AG20443 (cell line): ENCODE measurements at places on chromosomes 12 and 14.

DNA sequence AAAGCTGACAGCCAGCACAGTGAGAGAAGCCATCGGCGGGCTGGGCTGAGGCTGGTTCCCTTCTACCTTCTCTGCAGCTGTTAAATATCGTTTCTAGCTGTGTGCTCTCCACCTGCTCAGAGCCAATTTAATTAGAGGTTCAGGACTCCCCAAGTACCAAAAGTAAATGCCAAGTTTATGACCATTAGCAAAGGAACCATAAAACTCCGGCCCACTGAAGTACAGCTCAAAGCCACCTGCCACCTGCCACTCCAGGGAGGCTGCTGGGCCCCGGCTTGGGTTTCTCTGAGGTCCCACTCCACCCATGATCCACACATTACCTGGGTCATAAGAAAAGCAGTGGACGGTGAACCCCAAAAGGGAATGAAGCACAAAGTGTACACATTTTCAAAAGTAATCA, 272.8 kb downstream of the KSR2 start:
- no peak for DNase-seq

DNA sequence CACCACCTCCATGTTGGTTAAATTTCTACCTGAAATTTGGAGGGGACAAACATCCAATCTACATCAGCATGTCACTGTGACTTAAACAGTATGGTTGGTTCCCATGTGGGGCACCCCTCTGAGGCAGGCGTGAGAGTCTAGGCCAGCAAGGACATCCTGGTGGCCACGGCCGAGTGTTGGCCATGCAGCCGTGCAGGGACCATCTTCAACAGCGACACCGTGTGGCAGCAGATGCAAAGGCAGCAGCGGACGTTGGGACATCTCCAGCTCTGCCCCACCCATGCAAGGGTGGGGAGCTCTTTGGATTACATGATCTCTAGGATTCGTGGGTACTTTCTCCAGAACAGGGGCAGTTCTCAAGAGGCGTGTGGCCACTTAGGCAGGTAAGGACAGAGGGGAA, 49.8 kb downstream of the NOC4L start:
- no peak for DNase-seq

- no peak for DNase-seq
Measured at GRCh38 chr14:89140326-89140725, 276.7 kb downstream of the FOXN3 start.

DNA sequence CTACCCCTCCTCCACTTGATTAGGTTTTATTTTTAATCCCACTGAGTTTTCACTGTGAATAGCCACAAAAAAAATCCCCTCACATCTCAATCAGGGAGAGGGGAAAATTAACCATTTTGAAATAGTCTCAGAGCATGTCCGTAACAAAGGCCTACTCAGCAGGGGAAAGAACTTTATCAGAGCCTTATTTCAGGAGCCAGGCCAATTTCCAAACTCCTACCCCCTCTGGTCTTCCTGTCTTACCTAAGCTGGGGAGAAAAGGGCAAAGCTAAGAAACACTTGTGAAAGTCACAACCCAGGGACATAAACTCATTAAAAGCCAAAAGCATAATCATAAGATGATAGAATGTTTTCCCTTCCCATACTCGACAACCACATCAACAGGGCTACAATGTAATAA, 260.3 kb upstream of the DIO3 start:
- no peak for DNase-seq

DNA sequence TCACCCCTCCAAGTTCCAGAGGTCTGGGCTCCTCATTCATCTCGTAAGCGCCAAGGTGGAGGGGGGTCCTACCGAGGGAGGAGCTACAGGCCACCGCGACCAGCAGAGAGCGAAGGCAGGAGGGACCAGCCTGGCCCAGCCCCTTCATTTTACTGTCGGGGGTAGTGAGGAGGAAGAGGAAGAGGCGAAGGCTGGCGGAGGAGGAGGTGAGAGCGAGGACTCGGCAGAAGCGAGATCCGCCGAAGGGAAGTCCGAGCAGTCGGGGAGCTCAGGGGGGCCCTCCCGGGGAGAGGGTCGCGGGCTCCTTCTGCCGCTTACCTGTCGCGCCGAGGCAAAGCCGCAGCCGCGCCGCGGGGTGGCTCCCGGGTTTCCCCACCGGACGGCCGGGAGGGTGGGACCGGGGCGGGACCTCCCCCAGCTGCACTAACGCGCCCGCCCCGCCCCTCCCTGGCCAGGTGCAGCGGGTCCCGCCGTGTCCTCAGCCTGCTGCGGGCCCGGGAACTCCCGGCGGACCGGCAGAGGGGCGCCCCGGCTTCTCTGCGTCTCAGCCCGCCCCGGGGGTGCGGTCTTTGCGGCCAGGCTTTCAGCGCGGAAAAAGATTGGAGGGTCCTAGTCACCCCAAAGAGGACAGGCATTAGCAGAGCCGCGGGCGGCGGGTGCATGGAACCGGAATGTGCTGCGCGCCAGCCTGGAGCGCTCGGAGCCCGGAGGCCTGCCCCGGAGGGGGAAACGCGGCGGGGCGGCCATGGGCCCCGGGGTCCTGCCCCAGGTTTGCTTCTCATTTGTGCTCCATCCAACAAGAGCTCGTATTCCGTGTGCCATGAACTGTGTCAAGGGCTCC, at the start of gene GALNT6:
TSS of gene GALNT6 (minus strand) at position 124 of the 841 bp plus-strand sequence. CDS start 11,625 bp downstream, outside the sequence.
- peak; percentile 54 for DNase-seq

DNA sequence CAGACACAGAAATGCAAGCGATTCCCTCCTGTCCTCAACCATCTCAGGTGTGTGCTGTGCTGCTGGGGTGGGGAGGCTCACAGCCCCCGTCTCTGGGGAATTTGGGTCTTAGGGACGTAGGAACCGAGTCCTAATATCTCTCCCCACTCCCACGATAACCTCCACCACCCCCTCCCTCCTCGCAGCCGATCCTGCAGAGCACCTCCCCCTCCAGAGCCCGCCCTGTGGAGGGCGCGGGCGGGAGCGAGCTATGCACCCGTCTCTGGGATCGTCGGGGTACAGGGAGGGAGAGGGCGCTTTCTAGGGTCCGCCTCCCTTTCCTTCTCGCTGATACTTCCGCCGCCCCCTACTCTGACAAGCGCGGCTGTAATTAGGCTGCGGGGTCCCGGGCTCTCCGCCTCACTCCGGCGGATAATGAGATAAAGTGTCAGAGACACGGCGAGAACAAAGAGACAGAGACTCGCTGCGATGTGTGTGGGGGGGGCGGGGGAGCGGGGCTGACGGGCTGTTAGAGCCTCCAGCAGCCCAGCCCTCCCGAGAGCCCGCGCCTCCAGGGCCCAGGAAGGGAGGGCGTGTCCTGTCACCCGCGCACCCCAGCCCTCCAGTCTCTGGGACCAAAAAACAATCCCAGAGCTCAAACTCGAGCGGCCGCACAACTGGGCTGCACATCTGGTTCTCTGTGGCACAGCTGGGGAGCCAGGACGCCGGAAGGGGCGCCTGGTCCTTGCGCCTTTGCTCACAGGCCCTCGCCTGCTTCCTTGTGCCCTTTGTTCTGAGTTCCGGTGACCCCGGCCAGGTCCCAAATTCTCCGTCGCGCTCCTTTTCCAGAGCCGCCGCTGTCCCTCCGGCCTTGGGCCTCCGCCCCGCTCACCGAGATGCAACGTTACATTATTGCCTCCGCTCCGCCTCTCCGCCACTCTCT, 8.7 kb downstream of the SHMT2 start:
- no peak for DNase-seq

- no peak for DNase-seq
Measured at GRCh38 chr14:50813544-50813863, 17.5 kb downstream of the NIN start.

DNA sequence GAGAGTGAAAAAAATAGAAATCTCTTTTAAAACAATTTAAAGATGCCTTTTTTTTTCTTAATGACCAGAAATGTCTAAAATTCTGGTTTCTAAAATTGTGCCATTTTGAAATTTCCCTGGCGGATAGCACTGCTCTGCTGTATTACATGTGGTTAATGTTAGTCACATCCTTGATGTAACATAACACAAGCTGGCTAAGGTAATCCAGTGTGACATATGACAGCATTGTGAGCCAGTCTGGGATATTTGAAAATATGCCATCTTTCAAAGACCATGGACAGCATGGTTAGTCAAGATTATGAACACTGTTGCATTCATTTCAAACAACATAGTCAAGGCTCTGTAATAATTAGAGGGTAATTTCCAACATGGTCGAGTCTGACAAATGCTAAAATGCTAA, 133.2 kb downstream of the ALX1 start:
- DNase-seq: no peak

- no peak for DNase-seq
Measured at GRCh38 chr12:108316176-108317086, 22.7 kb downstream of the CMKLR1 start.

DNA sequence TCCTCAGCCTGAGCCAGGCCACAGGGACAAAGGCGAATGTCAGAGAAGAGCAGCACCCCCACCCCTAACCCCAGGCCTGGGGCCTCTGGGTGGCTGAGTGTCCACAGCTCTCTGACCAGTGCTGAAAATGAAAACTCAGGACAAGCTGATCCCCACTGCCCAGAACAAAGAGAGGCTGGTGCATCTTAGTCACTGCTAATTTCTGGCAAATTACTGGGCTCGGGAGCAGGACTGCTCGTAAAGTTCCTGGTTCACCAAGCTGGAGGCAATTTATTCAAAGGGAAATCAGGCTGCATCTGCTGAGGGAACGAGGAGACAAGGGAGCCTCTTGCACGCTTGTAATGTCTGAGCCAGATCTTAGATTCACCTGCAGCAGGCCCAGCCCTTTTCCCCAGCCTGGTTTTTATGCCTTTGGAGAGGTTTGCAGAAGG, 43.2 kb downstream of the CALM1 start:
- DNase-seq: no peak

DNA sequence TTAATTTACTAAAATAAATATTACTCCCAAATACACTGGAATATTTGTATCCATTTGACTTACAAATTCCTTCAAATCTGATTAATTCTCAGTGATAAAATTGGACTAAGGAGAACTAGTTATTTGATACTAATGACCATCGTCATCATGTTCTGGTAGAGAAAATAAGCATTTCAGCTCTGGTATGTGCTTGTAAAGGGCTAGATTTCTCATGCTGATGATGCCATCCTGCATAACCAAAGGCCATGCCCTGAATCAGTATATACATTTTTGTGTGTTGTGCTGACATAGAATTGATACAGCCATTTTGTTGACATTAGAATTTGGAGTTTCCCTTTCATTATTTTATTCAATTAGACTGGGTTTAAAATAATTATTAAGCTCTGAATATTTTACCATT, 148.9 kb downstream of the PCNX1 start:
- no peak for DNase-seq

DNA sequence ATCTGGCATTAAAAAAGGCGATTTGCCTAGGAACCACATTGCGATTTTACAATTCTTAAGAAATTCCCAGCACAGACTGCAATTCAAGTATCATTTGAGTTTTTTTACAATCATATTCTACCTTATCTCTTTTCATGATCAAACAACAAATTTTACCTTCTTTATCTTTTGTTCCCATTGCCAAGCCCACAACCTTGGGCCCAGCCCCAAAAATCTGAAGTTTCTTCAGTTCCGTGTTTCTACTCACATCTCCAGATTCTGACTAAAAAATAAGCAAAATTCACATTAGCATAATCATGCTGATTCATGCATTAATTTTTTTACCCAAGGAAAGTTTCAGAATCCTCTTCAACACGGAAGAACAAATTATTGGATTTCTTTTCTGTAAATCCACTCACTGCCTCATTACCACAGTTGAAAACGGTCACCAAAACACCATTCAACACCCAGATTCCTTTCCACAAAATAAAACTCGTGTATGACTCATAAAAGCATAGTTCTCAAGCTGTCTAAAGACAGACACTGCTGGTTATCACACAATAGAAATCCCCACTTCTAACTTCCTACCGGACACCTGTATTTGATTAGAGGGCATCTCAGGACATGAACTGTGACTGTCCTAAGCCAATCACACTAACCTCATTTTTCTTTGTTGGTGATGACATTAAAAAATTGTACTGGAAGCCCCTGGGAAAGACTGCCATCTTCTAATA, 32.7 kb downstream of the KDM5A start:
- peak; percentile 34 for DNase-seq

DNA sequence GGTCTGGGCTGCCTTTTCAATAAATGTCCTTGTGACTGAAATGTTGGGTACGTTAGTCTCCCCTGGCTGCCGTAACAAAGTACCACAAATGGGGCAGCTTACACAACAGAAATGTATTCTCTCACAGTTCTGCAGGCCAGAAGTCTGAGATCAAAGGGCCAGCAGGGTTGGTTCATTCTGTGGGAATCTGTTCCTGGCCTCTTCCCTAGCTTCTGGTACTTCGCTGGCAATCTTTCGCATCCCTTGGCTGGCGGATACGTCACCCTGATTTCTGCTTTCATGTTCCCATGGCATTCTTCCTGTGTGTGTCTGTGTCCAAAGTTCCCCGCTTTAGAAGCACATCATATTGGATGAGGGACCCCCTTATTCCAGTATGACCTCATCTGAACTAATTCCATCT, 95.8 kb upstream of the NCOR2 start:
- DNase-seq: peak; percentile 73

DNA sequence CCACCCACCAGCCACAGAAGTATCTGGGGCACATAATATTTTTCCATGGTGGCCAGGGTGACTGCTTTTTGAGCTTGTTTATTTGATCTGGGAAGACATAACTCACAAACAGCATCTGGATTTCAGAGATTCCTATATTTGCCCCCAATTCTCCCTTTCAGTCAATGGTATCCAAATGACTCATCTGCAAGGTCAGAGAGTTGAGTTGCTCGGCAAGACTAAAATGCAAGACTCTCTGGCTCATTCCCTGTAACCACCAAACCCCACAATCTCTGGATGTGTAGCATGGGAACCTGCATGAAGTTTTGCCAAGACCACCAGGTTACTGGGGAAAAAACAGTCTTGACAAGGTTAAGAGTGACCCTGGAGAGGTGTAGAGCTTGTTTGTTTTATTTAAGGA, 174.9 kb upstream of the FAR2 start:
- DNase-seq: peak; percentile 22

DNA sequence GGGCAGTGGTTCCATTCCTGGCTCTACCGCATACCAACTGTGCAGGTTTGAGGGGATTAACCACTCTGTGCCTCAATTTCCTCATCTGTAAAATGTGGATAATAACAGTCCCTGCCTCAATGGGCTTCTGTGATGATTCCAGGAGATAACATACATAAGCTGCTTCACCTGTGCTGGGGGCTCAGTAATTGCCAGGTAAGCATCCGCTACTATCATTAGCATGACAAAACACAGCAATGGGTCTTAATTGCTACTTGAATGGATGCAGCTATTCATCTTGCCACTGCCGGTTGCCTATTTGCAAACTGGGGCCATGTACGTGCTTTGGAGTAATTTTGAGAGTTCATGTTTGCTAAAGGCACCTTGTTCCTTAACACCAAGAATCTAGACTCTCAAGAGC, 132.6 kb downstream of the TMEM132D start:
- DNase-seq: no peak

- DNase-seq: no peak
Measured at GRCh38 chr14:35281341-35281740, 10.8 kb upstream of the PSMA6 start.
